Activated naive CD4-positive, alpha-beta T cell treated with anti-CD3 and anti-CD28 coated beads, Interleukin-2, amount 10 ng/mL, durations not matched to agents 7 days and 5 days (primary cell): ENCODE measurements at places on chromosomes 3 and 15.
A peak's percentile ranks its signal among the peaks of the same experiment; 100 is the strongest.

GRCh38 chr15:47293466-47294162 is 423.7 kb upstream of the SEMA6D start:
- no peak for DNase-seq

DNA sequence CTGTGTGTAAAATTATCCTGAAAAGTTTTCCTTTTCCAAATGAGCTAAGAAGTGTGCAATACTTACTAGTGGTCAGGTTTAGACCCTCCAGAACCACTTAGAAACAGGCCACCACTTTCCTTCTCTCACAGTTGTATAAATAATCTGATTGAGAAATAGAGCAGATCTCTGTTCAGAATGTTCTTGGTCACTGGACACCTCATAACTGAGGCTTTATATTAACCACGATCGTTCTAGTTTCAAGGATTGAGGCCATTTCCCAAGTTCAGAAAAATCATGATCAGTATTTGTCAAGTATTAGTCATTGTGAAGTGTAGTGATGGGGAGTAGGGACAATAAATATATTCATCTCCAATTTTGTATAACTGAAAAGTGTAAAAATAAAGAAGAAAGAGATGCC is 1.0 kb upstream of the MAP3K13 start:
- no peak for DNase-seq

DNA sequence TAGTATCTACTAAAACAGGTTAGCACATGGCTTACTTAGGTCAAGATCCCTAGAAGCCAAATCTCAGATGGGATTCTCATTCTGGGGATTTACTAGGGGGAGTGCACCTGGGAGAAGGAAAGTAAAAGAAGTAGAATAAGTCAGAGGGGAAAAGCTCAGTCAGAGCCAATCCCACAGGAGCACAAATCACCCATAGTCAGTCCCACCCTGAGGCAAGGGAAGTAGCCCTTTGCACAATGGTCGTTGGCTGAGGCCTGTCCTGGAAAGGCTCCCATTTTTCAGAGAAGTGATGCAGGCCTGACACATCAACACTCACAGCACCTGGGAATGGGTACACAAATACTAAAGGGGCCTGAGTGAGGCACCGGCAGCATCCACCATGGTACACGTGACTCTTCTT is 39.8 kb downstream of the SST start:
- no peak for DNase-seq

GRCh38 chr3:153744889-153745288 is 376.3 kb upstream of the ARHGEF26 start:
- DNase-seq: no peak

DNA sequence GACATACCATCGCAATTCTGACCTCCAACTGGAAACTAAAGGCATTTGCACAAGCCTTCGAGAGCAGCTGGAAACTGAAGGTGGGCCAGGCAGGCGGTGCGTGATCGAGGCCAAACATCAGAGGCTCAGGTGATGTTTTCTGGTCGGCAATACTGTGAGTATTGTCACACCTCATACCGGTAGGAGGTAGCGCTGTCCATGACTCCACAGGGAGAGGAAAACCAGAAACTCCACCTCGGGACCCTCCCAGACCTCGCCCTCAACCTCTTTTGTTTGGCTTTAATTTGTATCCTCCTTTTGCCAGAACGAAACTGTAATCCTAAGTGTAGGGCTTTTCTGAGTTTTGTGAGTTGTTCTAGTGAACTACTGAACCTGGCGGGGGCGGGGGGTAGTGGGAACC is 43.6 kb downstream of the LDHAL6B start:
- DNase-seq: no peak

DNA sequence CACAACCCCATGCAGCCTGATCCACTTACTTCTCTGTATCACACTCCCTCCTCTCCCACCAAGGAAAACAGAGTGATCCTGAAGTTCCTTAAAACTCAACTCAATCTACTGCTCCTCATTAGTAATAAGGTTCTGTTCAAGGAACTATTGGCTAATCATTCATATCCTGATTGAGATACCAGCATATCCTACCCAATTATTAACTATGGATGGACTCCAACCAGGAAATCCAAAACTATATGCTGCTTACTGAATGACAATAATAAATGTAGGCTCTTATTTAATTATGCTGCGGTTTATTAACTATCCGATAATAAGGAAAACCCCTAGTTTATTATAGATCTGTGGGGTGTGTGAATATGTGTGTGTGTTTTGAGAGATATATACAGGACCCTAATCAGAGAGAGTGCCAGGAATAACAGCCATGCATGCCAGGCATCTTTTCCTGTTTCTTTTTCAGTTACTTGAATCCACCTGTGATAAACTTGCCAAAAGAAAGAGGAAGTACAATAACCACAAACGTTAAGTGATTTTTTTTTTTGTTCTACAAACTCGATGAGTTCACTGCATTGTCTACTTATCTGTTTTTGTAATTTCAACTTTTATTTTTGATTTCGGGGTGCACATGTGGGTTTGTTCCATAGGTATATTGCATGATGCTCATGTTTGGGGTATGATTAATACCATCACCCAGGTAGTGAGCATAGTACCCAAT is 1031.7 kb upstream of the CFAP20DC start:
- no peak for DNase-seq

GRCh38 chr3:108030960-108031359 is 59.9 kb downstream of the CD47 start:
- DNase-seq: no peak

GRCh38 chr3:33612607-33613006 is 105.4 kb downstream of the CLASP2 start:
- DNase-seq: no peak

DNA sequence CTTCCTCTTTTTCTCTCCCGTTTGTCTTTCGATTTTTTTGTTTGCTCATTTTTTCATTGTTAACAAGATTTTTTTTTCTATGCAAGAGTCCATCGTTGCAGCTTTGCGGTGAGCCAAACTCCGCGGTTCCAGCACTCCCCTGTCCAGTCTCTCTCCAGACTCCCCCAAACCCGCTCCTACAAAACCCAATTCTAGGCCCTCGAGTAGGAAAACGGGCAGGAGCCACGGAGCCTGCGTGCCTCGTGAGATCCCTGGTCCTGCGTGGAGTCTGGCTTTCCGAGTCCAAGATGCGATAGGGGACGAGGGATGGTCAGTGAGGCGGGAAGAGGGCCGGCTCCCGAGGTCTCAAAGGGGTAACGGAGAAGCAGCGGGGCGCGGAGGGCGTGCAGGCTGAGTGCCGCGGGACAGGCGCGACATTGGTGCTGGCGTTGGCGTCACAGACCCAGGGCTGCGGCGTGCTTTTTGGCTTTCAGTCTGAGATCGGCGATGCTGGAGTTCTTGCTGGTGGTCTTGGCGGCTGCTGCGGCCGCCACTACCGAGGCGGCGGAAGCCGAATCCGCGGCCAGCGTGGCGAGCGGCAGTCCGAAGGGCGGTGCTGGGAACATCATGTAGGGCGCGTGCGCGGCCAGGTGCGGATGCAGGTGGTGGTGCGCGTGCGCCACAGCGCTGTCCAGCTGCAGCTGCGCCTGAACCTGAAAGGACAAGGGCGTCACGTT is 8.5 kb downstream of the SHOX2 start:
- peak; percentile 84 for DNase-seq

GRCh38 chr15:76059320-76060117 is at the start of gene TMEM266:
TMEM266 (plus strand) TSS chr15:76059985; CDS start chr15:76134264, 74,279 bp downstream.
- peak; percentile 40 for DNase-seq

- DNase-seq: no peak
Measured at GRCh38 chr15:93026380-93026817, 62.6 kb downstream of the RGMA start.

DNA sequence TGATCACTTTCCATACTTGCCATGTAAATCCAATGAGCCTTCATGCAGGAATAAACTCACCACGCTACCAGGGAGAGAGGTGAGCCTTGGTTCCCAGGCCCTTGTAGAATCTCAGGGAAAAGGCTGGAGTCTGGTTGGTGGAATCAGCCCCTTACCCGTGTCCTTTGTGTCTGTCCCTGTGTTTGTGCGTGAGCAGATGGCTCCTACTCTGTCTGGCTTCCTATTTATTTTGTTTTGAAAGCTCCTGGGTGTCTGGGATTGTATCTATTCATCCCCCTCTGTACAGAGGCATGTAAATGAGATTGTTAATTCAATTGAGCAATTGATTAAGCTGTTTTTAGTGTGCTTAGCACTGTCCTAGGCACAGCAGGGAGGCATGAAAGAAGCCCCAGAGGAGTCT is 278.1 kb downstream of the THSD4 start:
- DNase-seq: no peak

DNA sequence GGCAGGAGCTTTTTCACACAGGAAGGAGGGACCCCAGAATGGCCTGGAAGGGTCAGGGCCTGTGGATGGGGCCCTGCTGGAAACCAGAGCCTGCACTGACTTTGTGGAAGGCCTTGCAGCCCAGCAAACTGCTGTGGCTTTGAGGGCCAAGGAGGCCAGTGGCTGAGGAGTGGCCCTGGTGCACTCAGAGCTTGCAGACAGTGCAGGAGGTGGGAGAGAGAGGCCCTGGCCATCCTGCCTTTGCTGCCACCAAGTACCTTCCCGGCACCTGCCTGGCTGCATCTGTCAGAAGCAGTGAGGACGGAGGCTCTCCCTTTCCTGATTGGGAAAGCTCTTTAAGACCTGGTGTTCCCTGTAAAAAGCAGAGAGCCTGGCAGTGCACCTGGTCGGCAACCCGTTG is 6.4 kb downstream of the PSTPIP1 start:
- no peak for DNase-seq

DNA sequence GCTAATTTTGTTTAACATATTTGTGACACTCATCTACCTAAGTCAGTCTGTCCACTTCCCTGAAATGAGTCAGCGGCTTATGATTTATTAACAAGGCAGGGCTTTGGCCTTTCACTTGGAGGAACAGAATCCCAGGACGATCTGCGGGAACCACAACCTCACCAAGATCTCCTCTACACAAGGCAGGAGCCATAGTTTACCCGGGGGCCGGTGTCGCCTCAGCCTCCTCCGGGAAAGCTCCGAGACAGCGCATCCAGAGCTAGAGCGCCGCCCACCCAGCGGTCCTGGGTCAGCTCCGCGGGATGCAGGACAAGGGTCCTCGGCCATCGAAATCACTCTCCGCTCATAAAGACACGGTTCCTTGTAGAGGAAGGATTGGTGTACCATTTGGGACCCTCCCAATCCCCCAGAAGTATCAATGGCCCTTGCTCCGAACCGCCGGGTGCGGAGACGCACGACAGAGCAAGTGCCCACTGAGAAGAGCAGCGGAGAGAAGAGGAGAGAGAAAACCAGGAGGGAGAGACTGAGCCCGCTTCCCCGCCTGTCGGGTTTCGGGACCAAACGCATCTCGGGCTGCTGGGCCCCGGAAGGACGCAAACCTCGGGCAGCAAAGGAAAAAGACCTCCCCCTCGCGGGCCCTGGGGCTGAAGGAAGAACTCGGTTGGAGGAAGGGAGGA is 13.1 kb upstream of the ALCAM start:
- no peak for DNase-seq

DNA sequence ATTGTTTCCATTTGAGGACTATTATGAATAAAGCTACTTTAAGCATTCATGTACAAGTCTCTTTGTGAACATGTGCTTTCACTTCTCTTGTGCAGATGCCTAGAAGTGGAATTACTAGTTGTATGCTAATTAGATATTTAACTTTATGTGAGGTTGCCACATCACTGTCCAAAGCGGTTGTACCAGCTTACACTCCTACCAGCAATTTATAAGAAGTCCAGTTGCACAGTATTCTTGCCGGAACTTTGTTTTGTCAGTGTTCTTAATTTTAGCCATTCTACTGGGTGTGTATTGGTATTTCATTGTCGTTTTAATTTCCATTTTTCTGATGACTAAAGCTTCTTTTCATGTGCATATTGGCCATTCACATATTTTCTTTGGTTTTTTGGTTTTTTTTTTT is 29.1 kb downstream of the SEMA3G start:
- no peak for DNase-seq

GRCh38 chr3:184234671-184235380 is 5.4 kb downstream of the VWA5B2 start:
- DNase-seq: no peak

DNA sequence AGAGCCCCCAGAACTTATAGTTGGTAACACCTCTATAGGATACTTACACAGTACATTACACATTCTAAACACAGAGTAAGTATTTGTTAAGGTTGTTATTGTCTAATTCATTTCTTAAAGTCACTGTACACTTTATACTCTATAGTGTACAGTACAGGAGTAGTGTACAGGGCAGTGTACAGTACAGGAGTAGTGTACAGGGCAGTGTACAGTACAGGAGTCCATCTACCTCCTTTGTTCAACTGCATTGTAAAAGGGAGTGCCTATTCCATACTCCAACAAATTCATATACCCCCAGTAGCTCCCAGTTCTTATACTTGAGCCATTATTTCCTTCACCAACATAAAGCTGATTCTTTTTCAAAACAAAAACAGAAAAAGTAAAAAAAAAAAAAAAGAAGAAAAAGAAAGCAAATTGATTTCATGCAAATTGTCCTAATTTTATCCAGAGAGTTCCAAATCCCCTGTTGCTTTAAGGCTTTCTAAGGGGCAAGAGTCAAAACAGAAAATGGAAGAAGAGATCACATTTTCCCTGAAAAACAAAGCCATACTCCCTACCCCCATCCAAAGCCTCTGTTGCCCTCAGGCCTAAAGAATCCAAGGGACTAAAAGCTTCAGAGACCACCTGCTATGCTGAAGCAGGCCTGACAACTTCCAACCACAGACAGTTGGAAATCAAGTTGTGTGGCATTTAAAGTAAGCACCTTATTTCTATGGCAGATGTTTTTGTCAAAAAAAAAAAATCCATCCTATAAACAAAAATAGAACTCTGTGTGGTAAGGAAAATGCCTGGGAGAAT is 125.6 kb downstream of the PLCH1 start:
- no peak for DNase-seq

- no peak for DNase-seq
Measured at GRCh38 chr15:69979783-69980182, 117.9 kb downstream of the TLE3 start.

DNA sequence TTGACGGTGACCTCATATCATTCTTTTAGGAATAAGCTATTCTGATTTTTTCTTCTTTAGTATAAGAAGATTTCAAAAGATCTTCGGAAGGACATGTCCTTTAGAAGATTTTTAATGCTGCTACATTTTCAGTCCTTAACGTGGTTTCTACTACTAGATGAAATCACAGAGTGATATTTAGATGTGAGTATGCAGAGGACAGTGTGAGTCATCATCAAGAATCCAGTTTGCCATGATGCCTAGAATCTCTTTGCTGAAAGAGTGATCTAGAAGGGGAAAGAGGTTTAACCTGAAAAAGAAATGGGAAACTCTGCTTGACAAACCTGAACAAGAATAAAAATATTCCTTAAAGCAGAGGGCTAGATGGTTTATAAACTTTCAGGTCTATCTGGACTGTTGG is 43.2 kb downstream of the SLC7A14 start:
- DNase-seq: no peak

DNA sequence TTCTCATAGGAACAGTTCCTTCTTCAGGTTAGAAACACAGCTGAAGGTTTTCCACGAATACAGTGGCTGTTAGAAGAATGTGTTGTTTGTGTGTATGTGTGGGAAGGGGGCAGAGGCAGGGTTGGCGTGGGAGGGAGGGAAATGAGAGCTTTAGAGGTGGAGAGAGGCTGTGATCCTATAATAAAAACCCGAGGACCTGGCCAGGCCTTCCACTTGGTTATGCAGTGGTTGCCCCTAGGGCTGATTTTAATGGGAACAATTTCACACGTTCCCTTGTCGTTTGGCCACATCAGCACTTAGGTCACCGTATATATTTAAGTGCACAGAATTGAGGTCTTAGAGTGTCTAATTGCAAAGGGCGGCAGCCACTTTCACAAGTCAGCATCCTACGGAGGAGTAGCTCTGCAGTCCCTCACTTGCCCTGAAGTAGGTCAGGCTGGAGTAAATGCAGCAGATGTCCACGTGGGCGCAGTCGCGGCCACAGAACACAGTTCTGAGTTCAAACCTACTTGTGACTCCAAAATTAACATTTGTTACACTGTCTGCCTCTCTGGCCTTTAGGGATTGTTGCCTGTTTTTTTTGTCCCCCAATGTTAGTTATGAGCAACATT is 85.6 kb downstream of the PDCD6IP start:
- no peak for DNase-seq
